Activated CD8-positive, alpha-beta memory T cell treated with anti-CD3 and anti-CD28 coated beads, Interleukin-2, amount 50 U/mL, for 48 hours (primary cell): ENCODE measurements at places on chromosomes 12 and 14.

DNA sequence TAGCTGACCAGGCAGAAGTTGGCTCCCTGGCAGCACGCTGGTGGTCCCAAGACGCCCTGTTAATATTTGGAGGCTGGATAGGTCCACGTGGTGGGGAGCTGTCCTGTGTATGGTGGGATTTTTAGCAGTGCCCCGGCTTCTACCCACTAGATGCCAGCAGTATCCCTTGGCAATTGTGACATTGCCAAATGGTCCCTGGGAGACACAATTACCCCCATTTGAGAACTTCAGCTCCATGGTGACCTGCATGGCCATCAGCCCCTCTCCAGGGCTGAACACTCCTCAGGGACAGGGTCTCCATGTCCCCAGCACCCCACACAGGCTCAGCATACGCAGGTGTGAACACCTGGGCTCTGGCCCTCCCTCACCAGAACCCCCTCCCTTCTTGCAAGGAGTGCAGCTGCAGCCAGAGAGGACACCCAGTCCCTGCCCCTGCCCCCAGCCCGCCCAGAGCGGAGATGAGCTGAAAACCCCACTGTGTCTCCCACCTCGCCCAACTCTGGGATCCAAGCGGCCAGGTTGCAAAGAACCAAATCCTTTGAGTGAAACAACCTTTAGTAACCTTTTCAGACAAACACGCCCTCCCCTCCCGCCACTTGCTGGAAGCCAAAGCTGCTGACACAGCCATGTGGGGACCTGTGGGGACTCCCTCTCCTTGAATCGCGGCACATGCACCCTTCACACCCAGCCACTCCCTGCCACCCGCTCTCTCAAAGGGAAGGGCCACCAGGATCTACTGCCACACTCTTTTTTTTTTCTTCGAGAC lies 120.4 kb downstream of the CALM1 start:
- DNase-seq, result no peak

DNA sequence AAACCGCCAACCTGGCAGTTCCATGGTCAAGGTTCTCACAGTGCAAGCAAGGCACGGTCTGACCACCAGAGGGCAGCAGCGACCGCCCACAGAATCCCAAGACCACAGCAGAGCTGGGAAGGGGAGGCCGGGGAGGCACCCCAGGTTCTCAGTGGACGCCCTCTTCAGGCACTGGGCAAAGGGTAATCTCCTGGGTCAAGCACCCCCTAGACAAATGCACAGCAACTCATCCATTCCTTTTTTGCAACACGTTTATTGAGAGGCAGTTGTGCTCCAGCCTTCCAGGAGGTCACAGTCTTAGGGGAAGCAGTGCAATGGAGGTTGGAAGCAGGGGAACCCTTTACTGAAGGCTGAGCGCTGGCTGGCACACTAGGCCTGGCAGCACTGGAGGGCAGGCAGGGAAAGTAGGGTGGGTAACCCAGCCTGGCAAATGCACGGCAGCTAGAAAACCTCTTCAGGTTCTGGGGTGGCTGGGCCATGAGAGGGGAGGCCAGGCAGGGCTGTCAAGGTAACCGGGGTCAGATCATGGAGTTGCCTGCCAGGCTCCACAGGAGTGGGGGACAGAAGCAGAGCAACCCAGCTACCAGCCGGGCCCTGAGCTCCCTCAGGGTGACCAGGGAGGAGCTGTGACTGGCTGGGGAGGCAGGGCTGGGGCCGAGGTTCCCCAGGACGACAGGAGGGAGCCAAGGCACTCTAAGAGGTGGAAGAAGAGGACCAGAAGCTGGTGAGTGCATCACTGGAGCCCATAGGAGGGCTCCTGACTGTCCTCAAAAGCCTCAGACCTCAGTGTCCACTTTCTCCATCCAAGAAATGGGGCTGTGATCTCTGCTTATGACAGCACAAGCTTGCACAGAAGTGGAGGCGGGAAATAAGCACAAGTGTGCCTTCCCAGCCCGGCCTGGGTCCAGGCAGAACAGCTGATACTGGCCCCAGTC lies 1.8 kb upstream of the RHOF start:
- DNase-seq, result peak; percentile 94

DNA sequence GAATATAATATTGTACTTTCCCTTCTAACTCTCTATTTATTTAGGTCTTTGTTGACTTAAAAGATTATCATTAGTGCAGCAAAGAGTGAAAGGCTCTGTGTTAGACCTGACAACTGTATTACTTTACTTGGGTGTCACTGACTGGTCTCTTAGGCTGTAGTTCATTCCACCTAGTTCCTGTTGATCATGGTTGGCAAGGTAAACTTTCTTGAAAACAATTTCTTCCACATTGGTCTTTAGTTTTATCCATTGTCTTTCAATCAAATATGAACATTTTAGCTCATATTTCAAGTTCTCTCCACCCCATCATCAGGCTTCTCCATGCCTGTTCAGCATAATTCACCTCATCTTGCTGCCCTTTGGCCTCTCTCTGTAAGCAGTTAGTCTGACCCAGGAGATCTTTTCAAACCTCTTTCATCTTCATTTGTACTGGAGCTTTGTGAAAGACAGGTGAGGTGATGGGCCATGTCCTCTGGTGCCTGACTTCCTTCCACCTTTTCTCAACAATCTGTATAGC lies 32.1 kb upstream of the PPM1H start:
- DNase-seq, result no peak

DNA sequence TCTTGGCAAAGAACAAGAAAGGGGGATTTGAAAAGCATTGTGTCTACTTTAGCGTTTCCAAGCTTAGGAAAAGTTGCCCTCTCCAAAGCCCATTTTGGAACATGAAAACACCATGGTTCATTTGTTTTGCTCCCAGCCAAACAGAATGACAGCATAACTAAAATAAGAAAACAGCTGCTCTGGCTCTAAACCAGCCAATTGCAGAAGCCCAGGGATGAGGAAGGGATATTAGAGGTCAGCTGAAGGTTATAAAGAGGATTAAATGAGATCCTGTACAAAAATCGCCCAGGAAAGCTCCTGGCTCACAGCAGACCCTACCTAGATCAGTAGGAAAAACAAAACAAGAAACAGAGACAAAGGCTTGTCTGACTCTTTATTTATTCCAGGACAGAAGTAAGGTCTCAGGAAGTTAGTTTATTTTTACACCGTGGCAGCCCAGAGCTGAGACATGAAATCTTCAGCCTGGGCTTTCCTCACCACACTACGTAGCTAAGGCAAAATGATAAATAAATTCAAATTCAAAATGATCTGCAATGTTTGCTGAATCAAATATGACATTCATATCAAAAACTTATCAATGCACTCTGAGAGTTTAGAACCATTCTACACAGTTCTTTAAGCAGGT lies 25.9 kb downstream of the SPX start:
- DNase-seq, result no peak

DNA sequence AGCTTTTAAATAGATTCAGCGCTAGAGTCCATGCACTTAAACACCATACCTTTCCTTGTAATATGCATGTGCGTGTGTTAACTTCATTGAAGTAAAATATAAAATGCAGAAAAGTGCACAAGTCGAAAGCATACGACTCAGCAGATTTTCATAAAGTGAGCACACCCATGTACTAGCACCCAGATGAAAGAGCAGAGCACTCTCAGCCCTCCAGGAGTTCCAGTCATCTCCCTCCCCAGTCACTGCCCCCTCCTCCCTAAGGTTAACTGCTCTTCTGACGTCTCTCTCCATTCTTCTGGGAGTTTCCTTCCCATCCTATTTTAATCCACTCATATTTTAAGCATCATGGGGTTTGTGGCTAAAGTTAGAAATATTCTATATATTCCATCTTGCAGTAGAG lies 20.2 kb downstream of the RDH12 start:
- DNase-seq, result no peak

DNA sequence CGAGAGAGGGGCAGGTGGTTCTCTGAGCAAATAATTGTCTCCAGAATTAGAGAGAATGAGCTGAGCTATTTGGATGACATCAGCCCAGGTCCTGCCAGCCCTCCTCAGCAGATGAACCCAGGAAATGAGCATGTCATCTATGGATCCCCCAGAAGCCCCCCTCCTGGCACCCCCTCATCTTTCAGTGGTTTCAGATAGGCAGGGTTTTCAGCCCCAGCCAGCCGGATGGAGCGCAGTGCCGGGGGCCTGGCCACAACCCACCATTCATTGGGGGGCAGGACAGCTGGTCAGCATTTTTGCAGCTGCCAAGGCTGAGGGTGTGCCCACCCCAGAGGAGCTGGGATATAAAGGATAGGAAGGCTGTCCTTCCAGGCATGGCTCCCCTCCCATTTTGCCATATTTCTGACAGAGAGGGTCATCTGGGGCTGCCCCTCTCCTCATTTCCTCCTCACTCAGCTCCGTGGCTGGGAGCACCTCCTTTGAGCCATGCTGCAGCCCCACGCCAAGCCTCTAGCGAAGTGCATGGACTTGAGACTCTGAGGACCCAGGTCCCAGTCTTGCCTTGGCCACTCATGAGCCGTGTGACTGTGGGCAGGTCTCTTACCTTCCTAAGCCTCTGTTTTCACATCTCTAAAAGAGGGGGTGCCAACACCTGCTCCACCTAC lies 6.0 kb upstream of the KRT71 start:
- DNase-seq, result no peak

- no peak for DNase-seq
These were observed 383.7 kb downstream of the EMP1 start for GRCh38 chr12:13580206-13580605.

DNA sequence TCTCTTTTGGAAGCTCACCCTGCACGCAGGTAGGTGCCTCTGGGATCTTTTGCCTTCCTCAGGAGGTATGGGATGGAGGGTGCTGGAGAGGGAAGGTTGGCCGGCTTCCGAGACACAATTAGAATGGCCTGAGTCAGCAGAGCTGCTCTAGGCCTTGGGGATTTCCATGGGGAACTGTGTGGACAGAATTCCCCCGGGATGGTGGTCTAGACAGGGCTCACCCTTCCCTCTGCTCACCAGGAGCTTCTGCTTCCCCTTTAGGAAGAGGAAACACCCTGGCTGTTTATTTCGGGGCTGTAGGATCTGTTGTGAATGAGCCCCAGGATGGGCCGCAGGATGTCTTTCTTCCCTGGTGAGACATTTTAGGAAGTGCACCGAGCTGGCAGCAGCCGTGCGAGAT lies 43.7 kb upstream of the TMED10 start:
- no peak for DNase-seq

DNA sequence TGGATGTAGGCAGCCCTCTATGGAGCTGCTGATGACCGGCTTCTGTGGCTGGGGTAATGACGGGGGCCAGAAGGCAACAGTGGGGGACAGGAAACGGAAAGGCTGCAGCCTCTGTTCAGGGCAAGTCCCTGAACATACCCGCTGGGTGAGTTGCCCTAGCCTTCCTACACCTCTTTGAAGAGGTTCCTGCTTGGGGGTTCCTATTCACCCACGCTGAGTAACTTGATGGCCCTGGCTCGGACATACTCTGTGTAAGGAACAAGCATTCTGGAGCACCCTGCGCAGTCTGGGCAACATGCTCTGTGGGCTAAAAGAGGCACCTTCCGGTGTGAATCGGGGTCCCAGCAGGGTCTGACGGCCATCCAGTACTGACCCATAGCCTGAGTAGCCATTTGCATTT lies 17.7 kb upstream of the GSC start:
- DNase-seq, result no peak

- no peak for DNase-seq
These were observed 59.1 kb upstream of the AMN start for GRCh38 chr14:102863381-102863780.

GRCh38 chr14:102779574-102780315 lies 2.5 kb downstream of the TRAF3 start:
- DNase-seq, result no peak

- peak; percentile 84 for DNase-seq
These were observed 67.4 kb downstream of the LGMN start for GRCh38 chr14:92680781-92681650.

GRCh38 chr12:89160716-89161123 lies 191.6 kb downstream of the DUSP6 start:
- peak; percentile 70 for DNase-seq

- peak; percentile 83 for DNase-seq
These were observed at the start of gene DNAAF2 for GRCh38 chr14:49634547-49635334. TSS of gene DNAAF2 (minus strand) at chr14:49635244. CDS start at chr14:49635149, 95 bp downstream.
